MCF 10A (cell line): ENCODE measurements at places on chromosomes 5 and 9. TPM values are rescaled to one million over a fixed set of nuclear protein-coding genes. Genes with fewer than 3 reads are reported as not detected.

Gene PCDHA9
- total RNA-seq: 0.25 and 0.28 TPM in 2 replicates

Gene SLC27A6
- 0.12 and 0.16 TPM in 2 replicates for total RNA-seq

Gene KIF2A
- total RNA-seq: 45.0 and 61.0 TPM in 2 replicates

Gene TOR2A
- 8.4 and 11.3 TPM in 2 replicates for total RNA-seq

Gene NR6A1
- 0.91 and 2.0 TPM in 2 replicates for total RNA-seq

Gene SPATA31D4
- total RNA-seq: not detected in 2 replicates

- no peaks in the 10 kb centered on the region for H3K27me3 ChIP-seq
- peak; percentile 100 for DNase-seq
- peak overlapping the region; percentile 38 for H3K4me3 ChIP-seq
- H3K27ac ChIP-seq: peak overlapping the region; percentile 3
Measured at GRCh38 chr5:124841829-124842712, 95.6 kb upstream of the ZNF608 start.

- H3K4me3 ChIP-seq: no peak overlapping the region
- no peaks in the 10 kb centered on the region for H3K4me1 ChIP-seq
- no peak for DNase-seq
Measured at GRCh38 chr5:68739752-68740151, 354.1 kb upstream of the SLC30A5 start.

DNA sequence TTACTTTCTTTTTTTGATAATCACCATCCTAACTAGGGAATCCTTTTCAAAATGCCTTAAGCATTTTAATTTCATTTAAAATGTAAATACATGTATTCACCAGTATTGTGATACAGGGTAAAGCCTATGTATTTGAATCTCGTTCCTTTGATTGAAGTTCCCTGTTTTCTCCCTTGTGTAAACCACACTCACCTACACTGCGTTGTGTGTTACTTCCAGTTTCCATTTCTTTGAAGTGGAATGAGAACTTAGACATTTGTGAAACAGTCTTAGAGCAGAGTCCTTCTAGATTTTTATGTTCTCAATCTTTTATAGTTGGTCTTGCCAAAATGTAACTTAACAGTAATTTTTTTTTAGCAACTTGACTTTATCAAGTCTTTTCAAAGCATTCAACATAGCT, 101.4 kb downstream of the ZNF462 start:
- DNase-seq: no peak
- peaks cover 35% of the 10 kb centered on the region for H3K36me3 ChIP-seq
- no peak overlapping the region for H3K4me3 ChIP-seq
- H3K4me1 ChIP-seq: peaks cover 26% of the 10 kb centered on the region
- H3K27me3 ChIP-seq: no peaks in the 10 kb centered on the region
- peak overlapping the region; percentile 25 for H3K27ac ChIP-seq

DNA sequence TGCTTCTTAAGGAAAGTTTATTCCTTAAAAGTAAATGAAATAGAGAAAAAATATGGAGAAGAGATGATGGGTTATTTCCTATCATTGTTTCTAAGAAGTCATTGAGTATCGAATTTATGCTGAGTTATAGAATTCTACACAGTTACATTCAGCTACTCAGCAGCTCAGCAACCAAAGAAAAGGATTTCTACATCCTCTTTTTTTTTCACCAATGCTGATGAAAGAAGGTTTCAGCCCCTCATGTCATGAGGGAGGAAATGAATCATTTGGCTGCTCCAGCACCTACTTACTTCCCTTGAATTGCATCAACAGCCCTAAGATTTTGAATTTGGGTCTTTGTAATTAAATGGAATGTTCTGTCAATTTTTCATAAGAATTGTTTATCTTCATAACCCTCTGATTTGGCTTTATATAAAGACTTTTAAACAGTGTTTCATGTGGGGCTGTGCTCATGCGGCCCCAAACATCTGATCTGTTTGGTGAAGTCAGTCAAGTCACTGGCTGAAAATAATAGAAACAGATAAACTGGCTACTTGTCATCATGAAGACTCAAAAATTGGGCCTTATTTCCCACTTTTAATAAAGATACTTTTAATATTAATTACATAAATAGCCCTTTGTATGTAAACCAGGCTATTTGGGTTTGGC, 18.5 kb upstream of the SNX2 start:
- H3K27ac ChIP-seq: peak overlapping the region; percentile 5
- no peak overlapping the region for H3K4me3 ChIP-seq
- DNase-seq: peak; percentile 86
- H3K4me1 ChIP-seq: peaks cover 39% of the 10 kb centered on the region
- no peaks in the 10 kb centered on the region for H3K27me3 ChIP-seq
- peaks cover under 1% of the 10 kb centered on the region for H3K36me3 ChIP-seq

GRCh38 chr9:82673919-82674318, 389.0 kb downstream of the RASEF start:
- no peaks in the 10 kb centered on the region for H3K27me3 ChIP-seq
- no peak overlapping the region for H3K4me3 ChIP-seq
- H3K27ac ChIP-seq: no peak overlapping the region
- peak; percentile 3 for DNase-seq
- H3K4me1 ChIP-seq: no peaks in the 10 kb centered on the region

DNA sequence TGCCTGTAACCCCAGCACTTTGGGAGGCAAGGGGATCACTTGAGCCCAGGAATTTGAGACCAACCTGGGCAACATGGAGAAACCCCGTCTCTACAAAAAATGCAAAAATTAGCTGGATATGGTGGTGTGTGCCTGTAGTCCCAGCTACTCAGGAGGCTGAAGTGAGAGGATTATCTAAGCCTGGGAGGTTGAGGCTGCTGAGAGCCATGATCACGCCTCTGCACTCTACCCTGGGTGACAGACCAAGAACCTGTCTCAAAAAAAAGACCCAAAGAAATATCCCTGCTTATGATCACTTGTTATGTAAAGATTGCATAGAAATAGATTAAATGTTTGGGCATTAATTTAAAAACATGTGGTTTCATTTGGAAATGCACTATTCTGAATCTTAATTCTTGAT, 125.1 kb downstream of the UGCG start:
- H3K36me3 ChIP-seq: no peaks in the 10 kb centered on the region
- H3K4me1 ChIP-seq: peaks cover 9% of the 10 kb centered on the region
- H3K27ac ChIP-seq: peak overlapping the region; percentile 5
- no peaks in the 10 kb centered on the region for H3K27me3 ChIP-seq
- DNase-seq: no peak

DNA sequence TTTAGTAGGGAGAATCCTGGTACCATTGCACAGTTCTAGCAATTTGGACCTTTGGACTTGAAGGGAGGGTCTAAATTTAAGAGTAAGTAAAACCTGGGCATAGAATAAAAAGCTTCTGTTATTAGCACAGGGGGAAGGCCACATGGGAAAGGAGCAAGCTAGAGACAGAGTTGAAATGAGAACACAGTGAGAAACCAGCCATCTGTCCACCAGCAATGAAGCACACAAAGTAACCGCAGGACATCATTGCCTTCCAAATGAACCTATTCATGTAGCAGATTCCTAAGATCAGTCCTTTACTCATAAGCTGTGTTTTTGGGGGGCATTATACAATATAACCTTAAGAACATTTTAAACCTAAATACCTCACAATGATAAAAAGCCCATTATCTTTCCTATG, 407.4 kb downstream of the HCN1 start:
- no peaks in the 10 kb centered on the region for H3K27me3 ChIP-seq
- no peak for DNase-seq
- no peak overlapping the region for H3K4me3 ChIP-seq
- no peaks in the 10 kb centered on the region for H3K4me1 ChIP-seq
- no peak overlapping the region for H3K27ac ChIP-seq

DNA sequence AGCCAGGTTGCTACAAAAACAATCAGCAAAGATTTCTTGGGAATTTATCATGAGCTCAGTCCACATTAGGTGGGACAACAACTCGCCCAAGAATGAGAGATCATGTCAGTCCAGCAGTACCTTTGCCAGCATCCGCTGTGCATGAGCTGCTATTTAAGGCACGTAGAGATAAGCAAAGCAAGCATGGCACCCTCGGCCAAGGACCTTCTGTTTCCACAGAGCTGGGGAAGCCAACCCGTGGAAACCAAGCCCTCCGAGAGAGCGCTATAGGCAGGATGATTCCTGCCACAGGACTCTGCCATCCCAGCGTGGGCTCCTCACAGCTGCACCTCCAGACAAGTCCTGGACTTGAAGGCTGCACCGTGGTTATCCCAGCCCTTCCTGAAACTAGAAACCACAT, 189.5 kb upstream of the PPP1R26 start:
- H3K36me3 ChIP-seq: no peaks in the 10 kb centered on the region
- no peak overlapping the region for H3K4me3 ChIP-seq
- no peaks in the 10 kb centered on the region for H3K4me1 ChIP-seq
- no peak for DNase-seq
- peaks cover 34% of the 10 kb centered on the region for H3K27me3 ChIP-seq
